ENCODE measurements at places on chromosomes 2 and 18.

- no peak for DNase-seq
Observed at GRCh38 chr2:196170606-196171247, 651 bp downstream of the STK17B start.

DNA sequence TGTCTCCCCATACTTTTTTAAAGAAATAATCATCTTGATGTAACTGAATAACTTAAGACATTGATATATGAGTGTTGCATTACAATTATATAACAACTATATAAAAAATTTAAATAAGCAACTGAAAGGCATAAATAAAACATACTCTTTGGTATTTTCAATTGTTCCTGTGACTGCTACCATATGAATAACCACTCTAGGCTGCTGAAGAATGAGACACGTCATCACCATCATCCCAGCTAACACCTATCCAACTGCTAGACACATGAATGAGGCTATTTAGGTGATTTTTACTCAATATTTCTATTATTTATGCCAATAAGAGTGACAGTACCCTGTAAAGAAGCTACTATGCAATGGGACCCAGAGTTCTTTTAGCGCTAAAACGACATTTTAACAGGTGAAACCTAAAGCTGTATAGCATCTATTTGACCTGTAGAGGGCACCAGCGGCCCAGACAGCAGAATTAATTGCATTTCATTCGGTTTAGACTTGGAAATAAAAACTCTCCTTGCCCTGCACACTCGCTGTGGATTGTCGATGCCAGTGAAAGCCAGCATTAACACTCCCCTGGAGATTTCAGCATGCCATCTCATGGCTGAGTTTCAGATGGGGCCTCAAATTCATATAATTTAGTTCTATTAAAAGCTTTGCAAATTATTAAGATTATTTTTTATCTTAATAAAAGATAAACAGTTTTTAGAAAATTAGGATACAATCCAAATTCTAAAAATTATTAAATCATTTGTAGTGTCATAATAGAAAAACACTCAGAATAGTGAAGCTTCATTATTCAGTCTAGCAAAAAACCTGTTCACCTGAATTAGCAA lies 89.4 kb upstream of the MAP2 start:
- no peak for DNase-seq

DNA sequence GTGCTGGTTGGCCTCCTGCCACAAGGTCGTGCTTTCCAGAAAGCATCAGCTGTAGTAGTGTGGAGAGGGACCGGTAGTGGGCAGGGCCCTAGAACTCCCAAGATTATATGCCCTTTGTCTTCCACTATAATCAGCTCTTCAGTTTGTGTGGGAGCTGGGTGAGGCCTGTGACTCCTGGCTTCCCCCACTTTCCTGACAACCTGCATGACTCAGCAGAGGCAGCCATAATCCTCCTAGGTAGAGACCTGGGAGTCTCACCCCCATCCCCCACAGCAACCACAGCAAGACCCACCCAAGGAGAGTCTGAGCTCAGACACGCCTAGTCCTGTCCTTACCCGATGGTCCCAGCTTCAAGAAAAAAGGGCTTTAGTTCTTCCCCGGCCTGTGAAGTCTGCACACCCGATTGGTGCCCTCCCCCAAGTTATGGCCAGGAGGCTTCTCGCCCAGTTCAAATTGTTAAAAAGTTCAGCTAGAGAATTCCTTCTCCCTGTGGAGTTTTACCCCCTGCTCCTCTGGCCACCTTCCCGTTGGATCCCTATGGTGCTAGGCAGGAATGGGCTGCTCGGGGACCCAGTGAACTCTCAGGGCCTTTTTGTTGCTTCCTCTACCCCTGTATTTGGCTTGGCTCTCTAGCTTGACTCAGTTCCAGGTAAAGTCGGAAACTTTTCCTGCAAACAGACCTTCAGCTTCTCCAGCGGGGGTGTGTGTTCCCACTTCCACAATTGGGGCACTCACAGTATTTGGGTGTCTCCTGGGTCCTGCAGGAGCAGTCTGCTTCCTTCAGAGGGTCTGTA lies 57.8 kb upstream of the FAM237A start:
- no peak for DNase-seq

DNA sequence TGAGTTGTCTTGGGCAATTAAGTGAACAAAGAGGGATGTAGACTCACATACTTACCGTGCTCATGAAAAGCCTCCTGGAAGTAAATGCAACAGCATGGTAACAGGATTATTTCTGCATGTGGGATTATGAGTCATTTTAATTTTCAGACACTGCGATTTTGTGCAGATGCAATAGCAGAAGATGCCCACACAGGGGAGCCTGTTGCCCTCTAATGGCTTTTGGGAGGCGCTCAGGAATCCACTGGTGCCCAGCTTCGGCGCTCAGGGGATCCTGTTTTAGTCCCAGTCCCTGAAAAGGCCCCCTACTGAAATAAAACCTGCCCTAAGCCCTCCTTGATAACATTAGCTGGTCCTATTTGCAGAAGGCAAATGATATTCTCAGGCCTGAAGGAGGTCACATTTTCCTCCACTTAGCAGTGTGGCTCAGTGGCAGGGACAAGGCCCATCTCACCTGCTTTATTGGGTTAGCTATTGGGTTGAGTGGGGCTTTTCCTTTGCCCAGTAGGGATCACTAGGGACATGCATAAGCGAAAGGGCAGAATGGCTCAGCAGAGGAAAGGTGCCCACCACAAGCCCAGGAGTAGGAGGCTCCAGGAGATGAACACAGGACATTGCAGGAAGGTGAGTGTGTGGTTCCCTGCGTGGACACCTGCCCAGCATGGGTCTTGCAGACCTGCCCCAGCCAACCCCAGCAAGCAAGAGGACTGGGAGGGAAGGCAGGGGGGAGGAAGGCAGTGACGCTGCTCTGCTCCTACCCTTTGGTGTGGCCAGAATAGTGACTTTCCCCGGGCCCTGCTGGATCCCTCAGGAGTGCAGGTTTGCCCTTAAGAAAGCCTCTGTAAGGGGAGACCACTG lies 26.5 kb upstream of the KCNS3 start:
- DNase-seq: no peak

DNA sequence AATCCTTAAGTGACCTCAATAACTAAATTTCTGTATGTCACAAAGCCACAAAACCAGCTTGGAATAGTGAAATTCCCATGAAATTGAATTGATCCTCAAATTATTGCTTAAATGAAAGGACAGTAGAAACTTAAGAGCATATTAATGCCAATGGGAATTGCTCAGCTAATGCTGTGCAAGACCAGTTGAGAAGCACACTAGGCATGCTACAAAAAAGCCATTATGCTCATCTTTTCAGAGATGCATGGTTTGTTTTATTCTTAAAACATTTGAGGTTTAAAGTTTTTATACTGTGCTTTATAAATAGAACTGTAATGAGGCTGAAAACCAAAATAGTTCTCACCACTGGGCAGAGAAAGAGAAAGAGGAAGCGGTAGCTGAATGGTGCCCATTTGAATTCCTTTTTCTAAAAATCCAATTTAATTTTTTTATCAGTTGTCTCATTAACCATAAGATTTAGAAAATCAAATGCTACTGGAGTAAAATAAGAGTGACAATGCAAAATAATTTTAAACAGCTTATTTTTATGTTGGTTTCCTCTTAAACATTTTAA lies 98.6 kb downstream of the LNPK start:
- no peak for DNase-seq

- DNase-seq: no peak
Observed at GRCh38 chr2:88885275-88885674, 193.8 kb downstream of the RPIA start.

DNA sequence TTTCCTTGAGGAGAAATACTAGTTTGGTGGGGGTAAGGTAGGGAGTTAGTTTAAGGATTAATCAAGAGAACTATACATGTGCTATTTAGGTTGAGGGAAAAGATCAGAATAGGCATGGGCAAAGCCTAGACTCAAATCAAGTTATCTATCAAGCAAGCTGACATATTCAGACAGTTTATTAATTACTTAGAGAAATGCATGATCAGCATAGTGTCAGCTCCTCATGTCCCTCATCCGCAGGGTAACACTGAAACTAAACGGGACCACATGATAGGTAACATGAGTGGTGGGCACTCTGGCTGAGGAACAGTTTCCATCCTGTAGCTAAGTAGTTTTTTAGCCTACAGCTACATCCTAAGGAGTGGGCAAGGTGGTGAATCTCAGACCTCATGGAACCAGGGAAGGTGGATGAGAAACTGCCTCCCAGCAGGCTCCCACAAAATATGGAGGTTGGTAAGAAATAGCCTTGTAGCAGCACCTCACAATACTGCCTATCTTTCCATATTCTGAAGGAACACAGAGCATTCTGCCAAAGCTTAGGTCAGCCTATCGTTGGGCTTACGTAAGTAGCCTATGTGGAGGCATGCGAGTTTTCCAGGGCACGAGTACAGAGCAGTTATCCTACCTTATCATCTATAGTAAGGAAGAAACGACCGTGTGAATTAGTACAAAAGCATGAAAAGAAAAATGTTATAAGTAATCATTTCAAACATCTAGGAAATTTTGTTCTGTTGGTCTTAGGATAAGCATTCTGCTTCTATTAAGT lies 18.4 kb downstream of the ZC3H6 start:
- DNase-seq: no peak

DNA sequence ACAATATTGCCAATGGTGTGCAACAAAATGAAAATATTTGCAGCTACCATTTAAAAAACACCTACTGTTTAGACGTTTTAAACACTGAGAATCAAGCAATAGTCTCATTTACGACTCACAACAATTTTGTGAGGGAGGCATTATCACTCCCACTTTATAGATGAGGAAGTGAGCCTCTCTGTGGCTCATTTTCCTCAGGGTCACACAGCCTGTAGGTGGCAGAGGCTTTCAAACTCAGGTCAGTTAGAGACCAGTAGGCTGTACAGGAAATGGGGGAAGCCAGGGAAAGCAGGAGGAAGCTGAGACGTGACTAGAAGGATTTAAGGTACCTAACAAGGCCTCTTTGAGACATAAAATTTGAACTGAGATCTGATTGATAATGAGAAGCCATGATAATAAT lies 95.0 kb upstream of the ZNF521 start:
- DNase-seq: no peak

- no peak for DNase-seq
Observed at GRCh38 chr2:176484838-176485237, 215.6 kb downstream of the MTX2 start.

DNA sequence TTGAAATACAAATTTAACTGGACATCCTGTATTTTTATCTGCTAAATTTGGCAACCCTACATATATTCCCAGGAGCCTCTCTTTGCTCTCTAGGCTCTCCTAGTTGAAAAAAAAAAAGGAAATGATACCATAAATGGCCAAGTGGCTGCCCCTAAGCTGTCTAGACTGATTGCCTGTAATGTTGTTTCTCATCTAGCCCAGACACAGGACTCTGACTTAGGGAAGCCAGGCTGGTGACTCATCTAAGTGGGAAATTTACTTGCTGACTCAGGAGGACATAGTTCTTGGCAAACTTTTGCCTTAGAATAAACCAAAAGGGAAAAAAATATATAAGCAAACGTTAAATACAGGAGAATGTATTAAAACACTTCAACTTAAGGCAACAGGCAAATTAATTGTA lies 14.6 kb upstream of the ITGAV start:
- DNase-seq: no peak
